Naive thymus-derived CD4-positive, alpha-beta T cell (primary cell): ENCODE measurements at places on chromosomes 3 and 15. TPM values are rescaled to one million over a fixed set of nuclear protein-coding genes. Genes with fewer than 3 reads are reported as not detected.

DNA sequence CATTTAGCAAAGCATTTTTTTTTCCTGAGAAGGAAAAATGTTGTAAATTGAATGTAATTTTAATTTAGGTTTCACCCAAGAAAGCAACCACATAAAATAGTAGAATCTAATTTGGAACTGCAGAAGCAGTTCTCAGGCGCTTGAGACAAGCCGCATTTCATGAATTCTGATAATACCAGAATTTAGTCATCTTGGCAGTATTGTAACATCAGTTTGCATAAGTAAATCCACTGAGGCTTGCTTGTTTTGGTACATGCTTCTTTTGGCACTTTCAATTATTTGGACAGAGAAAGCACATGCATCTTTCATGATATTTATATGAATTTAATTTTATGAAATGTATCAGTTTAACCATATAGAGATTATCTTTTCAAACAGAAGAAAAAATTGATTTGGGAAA lies 389.7 kb upstream of the ROBO1 start:
- no peak for DNase-seq

GRCh38 chr3:172286548-172287148 lies 161.6 kb downstream of the GHSR start:
- DNase-seq = no peak

- no peak for DNase-seq
These were observed 292.0 kb downstream of the TBL1XR1 start for GRCh38 chr3:176905331-176905730.

ERICH6 gene
- total RNA-seq = 0.53 TPM in 1 of 2 replicates, not detected in the other

GRCh38 chr3:17192995-17193394 lies 308.2 kb downstream of the PLCL2 start:
- DNase-seq = no peak

GRCh38 chr3:149243540-149243939 lies 21.9 kb upstream of the CP start:
- no peak for DNase-seq

GRCh38 chr3:138412821-138413551 lies 21.4 kb upstream of the ESYT3 start:
- DNase-seq = no peak

HTR3E gene
- total RNA-seq = not detected

HEMK1 gene
- 71.1 TPM for total RNA-seq

DNA sequence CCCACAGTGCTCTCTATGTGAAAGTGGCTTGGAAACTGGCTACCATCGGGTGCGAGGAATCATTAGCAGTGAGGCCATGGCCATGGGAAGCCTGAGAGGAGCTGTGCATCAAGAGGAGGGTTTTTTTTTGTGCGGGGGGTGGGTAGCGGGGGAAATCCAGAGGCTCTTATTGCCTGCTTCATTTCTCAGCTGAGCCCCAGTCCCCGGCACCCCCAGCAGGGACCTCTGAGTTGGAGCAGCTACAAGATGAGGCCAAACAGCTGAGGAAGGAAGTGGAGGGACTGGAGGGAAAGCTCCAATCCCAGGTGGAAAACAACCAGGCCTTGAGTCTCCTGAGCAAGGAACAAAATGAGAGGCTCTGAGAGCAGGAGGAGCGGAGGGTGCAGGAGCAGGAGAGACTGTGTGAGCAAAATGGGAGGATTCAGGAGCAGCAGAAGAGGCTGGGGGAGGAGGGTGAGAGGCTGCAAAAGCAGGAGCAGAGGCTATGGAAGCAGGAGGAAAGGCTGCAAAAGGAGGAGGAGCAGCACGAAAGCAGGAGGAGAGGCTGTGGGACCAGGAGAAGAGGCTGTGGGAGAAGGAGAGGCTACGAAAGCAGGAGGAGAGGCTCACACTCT lies 76.7 kb downstream of the ADAMTS7 start:
- DNase-seq = no peak

DNA sequence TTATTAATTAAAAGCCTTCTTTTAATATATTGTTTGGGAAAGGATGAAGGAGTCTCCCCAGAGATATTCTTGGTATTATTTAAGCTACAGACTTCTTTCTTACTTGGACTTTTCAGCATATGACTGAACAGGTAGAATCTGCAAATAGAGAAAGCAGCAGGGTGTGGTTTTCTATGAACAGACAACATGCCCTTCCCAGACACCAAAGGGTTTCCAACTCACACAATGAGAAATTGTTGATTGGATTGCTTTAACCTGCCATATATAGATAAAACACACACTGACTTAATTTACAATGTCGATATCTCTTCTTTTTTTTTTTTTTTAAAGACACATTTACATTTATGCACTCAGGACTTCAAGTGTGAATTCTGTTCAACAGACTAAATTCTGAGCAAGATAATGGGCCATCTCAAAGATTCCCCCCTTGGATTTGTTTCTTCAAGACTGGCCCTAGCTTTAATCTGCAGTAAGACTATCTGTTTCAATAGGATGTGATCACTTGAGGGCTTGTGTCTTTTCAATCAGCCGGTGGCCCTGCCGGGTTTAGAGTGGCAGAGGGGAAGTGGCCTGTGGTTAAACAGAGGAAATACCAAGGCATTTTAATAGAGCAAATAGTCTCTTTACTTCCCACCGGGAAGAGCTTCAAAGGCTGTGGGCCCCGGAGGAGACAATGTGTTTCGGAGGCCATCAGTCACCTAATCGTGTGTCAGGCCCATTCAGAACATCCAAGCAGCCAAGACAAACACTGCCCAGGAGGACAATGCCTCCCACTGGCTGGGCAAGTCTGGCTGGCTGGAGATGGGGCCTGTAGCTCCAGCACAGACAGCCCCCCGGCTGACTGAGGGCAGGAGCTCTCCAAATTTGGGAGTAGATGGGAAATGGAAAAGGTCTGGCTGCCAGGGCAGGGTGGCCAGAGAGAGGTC lies 6.1 kb downstream of the IL17RD start:
- no peak for DNase-seq

GTF2A2 gene
- 119 and 124 TPM in 2 replicates for total RNA-seq

DNA sequence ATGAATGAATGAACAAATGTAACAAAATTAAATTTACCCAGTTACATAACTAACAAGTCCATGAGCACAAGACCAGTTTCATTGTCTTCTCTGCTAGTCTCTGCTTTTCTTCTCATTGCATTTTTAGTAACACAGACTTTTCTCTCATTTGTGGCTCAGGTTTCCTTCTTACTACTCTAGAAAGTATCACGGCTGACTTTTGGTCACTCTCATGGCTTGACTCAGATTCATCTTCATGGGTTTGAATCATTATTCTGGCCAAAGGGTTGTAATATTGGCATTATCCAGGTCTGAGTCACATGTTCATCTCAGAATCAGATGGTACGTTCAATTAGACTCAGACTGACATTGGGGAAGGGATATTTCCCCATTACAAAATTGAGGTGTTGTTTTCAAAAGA lies 121.5 kb upstream of the SATB1 start:
- no peak for DNase-seq

GRCh38 chr15:53247041-53247708 lies 457.0 kb upstream of the ONECUT1 start:
- no peak for DNase-seq

COL6A5 gene
- total RNA-seq = not detected

MOBP gene
- total RNA-seq = 0.07 TPM in 1 of 2 replicates, not detected in the other

DNA sequence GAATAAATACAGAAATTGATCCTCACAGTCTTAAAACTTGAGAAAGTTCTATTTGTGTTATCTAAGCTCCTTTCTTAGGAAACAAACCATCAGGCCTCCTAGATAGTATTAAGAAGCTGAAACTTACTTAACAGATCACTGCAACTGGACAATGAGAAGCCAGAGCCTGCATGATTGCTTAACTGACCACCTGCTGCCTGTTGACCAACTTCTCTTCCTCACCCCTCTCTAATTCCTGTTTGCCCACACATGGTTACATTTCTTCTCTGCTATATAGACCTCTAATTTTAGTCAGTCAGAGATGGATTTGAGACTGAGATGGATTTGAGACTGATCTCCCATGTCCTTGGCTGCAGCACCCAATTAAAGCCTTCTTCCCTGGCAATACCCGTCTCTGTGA lies 13.5 kb downstream of the CCPG1 start:
- no peak for DNase-seq

DNA sequence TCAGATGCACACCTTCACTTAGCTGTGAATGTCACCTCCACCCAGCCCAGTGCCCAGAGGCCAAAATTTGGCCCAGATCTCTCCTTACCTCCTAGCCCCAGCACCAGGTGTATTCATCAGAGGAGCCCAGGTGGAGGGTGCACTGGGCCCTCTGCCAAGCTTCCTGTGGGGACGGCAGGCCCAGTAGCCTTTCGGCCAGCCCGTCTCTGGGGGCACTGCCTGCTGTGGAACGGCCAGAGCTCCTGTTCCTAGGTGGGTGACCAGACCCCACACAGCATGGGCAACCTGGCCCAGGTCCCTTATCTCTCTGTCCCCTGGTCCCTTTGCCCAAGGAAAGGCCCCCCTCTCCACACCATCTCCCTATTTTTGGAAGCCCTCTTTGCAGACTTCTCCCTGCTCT lies 67.8 kb downstream of the AAGAB start:
- DNase-seq = no peak

LACTB gene
- 9.8 TPM for total RNA-seq

DNA sequence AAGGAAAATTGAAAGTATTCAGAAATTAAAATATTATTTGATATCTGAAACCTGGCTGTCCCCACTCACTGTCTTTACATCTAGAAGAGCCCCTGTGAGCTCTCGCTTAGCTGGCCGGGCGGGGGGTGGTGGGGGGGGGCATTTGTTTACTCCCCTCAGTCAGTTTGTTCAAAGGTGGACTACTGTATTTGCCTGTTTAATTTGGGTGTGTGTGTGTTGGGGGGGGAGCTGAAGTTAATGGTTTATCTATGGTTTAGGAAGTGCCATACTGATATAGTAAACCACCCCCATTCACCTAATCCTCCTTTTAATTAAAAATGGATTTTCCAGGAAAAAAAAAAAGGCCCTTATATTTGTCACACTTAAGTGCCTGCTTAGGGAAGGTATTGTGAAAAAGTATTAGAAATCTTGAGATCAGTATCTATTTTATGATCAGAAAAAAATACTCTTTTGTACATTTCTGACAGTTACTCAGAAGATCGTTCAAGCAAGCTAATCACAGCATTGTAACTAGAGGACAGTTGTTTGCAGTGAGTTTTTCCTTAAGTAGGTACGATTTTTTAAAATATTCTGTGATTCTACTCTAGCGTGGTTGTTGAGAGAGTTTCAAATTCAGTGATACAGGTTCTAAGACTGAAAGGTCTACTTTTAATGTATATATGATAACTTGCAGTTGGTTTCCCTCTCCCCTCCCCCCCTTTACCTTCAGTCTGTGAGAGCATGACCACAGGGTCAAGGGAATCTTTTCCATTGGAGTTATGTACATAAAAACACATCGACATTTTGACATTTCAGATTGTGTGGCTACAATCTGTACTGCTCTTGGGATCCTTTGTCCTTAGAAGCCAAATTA lies 8.5 kb downstream of the NR2F2 start:
- no peak for DNase-seq

DNA sequence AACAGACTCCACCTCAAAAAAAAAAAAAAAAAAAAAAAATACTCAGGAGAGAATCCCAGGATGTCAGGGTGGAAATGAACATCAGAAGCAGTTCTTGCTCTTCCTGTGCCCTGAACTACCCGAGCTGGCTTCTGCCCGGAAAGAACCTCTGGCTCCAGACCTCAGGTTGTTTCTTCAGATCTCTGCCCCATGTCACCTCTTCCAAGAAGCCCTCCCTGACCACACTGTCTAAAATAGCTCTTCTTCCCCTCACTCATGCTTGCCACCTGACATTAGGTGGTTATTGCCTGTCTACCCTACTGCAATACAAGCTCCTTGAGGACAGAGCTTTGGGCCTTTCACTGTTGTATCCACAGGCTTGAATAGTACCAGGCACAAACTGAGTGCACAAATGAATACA lies 8.2 kb downstream of the TKT start:
- DNase-seq = no peak

INSYN1 gene
- total RNA-seq = not detected in 2 replicates

DNA sequence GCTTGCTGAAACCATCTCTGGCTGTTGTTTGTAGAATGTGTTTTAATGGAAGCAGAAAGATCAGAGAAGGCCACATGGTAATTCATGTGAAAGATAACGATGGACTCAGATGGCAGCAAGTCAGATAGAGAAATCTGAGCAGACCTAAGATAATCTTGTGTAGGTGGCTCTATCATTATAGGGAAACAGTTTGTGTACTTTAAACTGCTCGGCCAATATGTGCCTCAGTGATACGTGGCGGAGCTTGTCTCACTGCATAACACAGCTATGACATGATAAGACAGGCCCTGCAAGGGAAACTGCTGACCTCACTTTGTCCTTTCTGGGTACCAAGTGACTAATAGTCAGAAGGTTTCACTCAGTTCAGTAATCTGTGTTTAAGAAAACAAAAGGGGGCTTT lies 51.0 kb downstream of the MME start:
- no peak for DNase-seq

- no peak for DNase-seq
These were observed 1.3 kb upstream of the ETV5 start for GRCh38 chr3:186109897-186110803.

DNA sequence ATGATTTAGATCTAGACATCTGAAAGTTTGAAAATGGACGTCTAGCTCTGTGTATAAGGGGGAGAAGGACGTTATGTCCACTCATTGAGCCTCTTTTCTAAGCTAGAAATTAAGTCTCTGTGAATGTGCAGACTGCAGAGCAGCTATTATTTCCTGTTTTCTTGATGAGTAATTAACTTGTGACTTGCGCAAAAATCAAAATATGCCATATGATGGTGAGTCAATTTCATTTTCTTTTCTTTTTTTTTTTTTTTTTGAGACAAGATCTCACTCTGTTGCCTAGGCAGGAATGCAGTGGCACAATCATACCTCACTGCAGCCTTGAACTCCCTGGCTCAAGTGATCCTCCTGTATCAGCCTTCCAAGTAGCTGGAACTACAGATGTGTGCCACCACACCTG lies 14.1 kb downstream of the LACTB start:
- DNase-seq = no peak

DNA sequence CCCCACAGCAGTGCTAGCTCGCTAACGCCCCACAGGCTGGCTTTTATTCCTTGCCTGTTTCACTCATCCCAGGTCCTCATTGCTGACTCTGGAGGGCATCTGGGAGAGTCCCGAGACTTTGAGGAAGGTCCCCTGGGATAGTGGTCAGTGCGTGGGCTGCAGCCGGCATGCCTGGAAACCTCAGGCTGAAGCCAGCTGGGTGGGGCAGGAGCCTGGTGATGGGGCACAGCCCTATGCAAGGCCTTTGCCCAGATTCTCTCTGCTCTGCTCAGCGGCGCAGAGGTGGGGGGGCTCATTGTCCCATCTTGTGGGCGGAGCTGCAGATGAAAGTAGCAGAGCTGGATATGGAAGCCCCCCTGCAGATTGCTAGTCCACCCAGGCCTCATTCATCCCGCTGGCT lies 55.7 kb upstream of the SMAD6 start:
- no peak for DNase-seq

IGSF10 gene
- not detected for total RNA-seq
